ENCODE measurements at places on chromosomes 1 and 21. TPM values are rescaled to one million over a fixed set of nuclear protein-coding genes. Genes with fewer than 3 reads are reported as not detected.

The SLC16A4 gene
- 93.8 TPM for total RNA-seq

The XCL2 gene
- total RNA-seq = not detected

GRCh38 chr1:206909161-206909882, 12.1 kb downstream of the IL24 start:
- DNase-seq = no peak

- no peak for DNase-seq
These were observed 34.4 kb upstream of the LRP8 start for GRCh38 chr1:53362270-53362669.

GRCh38 chr1:85734931-85735330, 26.7 kb upstream of the ZNHIT6 start:
- no peak for DNase-seq

All from SK-MEL-5 (cell line).